Fibroblast of lung (primary cell): ENCODE measurements at places on chromosomes 1 and 21.

GRCh38 chr1:53946252-53947171, at the start of gene LRRC42:
Gene LRRC42, plus strand, starts transcription at chr1:53946350. Its CDS starts 5,650 bp downstream, at chr1:53952000.
- DNase-seq, result no peak

GRCh38 chr1:75722966-75723365, 1.5 kb upstream of the ACADM start:
- no peak for DNase-seq

GRCh38 chr1:99170516-99170915, 93.8 kb upstream of the PLPPR4 start:
- DNase-seq, result peak; percentile 39

DNA sequence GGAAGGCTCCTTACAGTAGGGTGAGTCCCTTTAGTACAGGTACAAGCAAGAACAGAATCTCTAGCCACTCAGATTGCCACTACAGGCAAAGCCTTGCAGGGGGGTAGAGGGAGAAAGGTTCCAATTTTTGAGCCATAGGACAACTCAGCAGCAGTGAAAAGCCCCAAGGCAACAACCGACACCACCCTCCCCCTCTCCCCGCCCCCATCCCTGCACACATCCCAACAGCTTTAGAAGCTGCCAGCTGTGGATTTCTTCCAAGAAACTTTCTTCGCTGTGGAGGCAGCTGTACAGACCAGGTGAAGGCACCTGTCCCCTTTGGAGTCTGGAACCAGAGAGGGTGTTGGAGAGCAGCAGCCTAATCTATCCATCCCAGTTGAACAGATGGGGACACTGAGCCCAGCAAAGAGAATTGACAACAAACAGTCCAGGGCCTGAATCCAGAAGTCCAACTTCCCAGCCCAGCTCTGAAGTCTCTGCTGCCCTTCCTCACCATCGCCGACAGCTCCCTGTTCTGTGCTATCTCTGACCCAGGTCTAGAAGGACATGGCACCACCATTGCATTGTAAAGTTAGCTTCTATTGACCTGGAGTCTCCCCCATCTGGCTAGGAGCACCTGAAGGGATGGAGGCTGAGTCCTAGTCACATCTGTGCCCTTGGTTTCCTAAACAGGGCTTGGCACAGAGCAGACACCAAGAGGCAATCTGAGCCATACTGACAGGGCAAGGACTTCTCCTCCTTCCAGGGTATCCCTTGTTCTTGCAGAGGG, 2.2 kb downstream of the TENT5B start:
- no peak for DNase-seq

- DNase-seq, result no peak
Observed at GRCh38 chr1:178046591-178047270, 47.2 kb upstream of the RASAL2 start.

GRCh38 chr1:21229246-21230000, 52.7 kb upstream of the EIF4G3 start:
- DNase-seq, result peak; percentile 73

DNA sequence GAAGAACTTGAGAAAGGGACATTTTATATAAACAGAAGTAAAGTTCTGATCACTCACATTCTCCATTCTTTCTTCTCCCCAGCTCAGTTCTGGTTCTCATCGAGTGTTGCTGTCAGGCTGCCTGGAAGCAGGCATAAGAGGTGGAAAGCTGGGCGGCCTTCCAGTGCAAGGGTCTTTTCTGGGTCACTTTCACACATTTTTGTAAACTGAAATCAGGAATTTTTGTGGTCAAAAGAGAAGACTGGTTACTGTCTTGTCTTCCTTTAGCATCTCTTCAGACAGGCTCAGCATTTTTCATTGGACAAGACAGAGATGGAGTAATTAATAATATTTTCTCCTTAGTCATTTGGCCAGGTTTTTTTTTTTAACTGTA, 93.7 kb downstream of the CTH start:
- DNase-seq, result peak; percentile 27

- DNase-seq, result no peak
Observed at GRCh38 chr1:905811-906599, 17.7 kb upstream of the SAMD11 start.

DNA sequence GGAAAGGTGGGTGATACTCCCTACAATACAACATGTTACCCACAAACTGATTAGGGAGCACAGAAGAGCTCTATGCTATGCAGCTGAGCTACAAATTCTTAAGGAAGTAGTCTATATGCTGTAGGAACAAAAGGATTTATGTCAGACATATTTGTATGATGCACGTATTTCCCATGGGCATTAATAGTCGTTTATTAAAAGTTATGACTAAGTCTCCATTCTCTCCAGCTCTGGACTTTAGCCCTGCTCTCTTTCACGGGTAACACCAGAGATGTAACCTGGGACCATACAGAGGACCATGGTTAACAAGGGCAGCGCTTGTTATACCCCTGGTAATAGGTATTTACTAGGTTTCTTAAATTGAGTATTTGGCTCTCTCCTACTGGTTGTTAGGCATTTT, 168.2 kb upstream of the C1orf105 start:
- no peak for DNase-seq

DNA sequence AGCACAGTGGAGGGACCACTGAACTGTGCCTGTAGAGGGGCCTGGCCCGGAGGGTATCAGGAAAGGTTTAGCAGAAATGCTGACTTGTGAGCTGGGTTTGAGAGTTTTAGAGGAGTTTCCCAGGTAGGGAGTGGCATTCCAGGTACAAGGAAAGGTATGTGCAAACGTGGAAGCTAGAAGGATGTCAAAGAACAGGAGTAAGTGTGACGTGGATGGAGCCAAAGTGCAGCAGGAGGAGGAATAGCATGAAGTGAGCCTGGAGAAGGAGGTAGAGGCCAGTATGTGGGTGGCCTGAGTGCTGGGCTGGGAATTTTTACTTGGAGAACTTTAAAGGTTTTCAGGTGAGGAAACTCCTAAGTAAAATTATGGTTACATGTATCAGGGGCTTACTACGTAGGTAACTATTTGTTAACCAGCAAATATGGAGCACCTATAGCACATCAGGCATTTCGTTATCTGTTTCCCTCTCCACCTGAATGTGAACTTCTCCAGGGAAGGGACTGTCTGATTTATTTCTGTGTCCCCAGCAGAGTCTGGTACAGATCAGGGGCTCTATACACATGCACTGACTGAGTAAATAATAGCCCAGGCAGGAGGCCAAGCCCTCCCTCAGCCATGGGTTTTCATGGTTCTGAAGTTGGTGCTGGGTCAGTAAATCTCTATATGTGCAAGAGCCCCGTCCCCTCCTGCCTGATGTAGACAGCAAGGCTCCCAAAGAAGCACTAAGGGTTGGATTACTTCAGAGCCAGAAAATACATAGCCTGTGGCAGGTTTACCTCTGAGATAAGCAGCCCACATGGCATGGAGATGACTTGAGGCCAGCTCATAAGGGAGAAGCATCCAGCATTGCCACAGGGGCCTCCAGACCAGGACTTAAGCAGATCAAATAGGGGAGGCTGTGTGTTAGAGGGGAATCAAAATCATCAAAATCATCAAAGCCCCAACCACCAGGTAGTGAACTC, 43.4 kb downstream of the CDCP2 start:
- peak; percentile 7 for DNase-seq

- peak; percentile 44 for DNase-seq
Observed at GRCh38 chr1:86696522-86696921, 7.9 kb upstream of the SH3GLB1 start.

DNA sequence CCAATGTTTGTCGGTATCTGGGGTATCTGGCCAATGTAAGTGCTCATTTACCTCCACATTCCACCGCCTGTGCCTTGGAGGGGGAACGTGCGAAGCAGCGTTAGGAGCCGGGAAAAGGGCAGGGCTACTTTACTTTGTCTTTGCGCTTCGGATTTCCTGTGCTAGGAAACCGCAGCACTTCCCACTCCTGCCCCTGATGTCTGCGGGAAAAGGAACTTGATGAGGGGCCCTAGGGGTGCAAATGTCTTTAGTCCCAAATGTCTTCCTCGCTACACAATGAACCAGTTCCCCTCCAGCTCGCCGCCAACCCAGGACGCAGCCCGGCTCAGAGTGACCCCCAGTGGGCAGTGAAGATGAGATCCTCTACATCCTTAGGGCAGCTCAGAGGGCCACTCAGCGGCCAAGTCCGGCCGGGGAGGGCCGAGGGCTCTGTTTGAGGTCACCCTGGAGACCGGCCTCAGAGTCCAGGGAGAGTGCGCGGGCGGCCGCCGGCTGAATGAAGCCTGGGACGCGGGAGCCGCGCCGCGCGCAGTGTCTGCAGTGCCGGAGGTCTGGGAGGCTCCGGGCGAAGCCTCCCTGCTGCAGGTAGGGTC, at the start of gene DYNLT5:
Gene DYNLT5 (plus strand): TSS at position 460 of the 593 bp plus-strand sequence. CDS start 2,200 bp downstream, outside the sequence.
- peak; percentile 59 for DNase-seq

DNA sequence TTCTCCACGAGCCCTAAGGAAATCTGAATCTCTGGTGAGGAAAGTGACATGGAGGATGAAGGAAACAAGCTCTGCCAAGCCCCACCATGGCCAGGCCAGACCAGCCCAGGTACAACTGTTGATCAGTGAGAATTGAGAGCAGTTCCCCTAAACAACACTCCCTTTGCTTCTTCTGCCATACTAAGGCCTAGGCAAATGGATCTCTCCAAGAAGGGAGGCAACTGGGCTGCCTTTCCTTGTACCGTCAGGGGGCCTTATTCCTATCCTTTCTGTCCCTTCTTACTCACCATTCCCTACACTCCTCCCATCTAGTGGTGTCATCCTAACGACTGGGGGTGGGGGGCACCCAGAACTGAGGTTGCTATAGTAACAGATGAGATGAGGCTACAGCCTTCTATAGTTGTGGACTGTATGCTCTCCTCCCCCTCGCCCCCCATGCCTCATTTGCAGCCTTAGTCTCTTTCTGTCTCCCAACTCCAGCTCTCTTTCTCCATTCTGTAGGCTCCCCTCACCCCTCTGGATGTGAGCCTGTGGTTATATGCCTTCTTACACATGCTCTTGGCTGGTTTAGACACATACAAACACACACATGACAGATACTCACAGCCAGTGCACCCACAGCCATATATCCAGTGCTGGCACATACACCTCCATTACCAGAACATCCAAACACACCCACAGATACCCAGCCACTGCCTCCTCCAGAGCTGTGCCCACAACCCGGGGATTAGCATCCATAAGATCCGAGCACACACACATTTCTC, 3.6 kb downstream of the PEA15 start:
- DNase-seq, result peak; percentile 29

DNA sequence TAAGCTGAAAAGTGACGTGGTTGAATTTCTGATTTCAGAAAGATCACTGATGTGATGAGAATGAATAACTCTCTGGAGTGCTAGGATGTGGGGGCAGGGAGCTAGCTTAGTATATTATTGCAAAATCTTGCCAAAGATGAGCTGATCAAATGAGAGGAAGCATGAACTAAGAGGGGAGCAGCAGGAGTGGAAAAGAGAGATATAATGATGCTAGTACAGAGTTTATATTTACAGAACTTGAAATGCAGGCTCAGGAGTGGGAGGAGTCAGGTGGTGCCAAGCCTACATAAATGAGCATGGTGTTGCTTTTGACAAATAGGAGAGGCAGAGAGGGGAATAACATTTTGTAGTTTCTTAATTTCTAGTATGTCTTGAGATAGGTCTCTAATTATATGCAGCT, 38.1 kb upstream of the NBL1 start:
- DNase-seq, result no peak

DNA sequence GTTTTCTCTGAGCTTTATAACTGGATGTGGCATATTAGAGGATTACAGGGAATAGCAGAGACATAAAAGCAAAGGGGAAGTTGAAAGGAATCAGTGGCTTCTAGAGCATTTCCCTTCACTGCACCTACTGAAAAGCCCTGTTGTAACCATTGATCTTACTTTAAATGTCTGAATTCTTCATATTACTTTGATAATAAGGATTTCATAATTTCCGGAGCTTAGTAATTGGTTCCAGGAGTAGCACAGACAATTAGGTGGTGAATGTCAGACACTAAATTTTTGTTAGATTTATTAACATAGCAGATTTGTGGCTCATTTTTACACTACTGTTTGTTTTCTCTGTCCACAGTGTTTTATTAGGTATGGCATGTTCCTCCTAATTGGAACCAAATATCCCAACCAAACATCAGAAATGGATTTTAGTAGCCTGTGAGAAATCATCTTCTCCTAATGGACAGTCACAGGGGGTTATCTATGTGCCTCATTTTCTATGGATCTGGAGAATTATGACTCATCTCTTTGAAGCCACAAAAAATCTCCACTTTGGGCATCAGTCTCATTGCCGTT, 100.5 kb downstream of the GIPC2 start:
- no peak for DNase-seq

DNA sequence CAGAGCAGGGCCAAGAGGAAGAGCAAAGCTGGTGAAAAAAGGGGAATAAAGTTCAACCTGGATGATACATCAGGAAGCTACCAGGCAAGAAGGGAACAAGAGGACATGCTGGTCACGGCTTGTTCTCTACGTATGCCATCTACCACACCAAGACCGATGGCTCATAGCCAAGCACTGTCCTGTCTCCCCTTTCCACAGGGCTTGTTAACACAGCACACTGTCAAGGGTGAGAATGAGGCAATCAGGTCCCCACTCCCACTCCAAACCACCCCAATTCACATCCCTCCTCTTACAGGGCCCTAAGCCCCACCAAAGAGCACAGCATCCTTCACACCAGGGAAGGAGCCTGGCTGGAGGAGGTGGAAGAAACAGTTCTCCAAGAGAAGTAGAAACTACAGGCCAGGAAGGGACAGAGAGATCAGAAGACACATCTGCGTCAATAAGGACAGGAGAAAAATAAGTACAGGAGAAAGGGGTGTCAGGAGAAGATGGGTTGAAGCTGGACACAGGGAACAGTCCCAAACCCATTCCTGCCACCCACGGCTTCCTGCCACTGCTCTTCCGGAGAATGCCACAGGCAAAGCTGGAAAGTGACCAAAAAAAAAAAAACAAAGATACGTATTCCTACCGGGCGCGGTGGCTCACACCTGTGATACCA, 923 bp upstream of the SHC1 start:
- DNase-seq, result no peak

DNA sequence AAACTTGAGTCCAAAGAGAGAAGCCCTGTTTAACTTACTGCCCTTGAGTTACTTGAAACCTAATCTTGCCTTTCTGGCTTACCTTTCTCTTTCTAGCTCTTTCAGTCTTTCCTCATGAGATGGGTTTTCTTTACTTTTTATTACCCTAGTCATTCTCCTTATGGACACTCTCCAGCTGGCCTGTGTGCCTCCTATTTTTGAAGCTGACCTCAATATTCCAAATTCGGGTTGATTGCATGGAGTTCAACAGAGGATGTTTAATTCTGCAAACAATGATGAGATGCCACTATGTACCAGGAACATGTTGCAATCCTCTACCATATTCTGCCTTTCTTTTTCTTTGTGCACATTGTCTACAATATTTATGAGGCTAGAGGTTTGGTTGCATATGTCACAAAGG, 20.7 kb downstream of the DNAJC6 start:
- DNase-seq, result no peak
